ENCODE measurements at places on chromosomes 7 and 10. TPM values are rescaled to one million over a fixed set of nuclear protein-coding genes. Genes with fewer than 3 reads are reported as not detected.

The C7orf57 gene
- polyA plus RNA-seq, result 1.1 TPM

DNA sequence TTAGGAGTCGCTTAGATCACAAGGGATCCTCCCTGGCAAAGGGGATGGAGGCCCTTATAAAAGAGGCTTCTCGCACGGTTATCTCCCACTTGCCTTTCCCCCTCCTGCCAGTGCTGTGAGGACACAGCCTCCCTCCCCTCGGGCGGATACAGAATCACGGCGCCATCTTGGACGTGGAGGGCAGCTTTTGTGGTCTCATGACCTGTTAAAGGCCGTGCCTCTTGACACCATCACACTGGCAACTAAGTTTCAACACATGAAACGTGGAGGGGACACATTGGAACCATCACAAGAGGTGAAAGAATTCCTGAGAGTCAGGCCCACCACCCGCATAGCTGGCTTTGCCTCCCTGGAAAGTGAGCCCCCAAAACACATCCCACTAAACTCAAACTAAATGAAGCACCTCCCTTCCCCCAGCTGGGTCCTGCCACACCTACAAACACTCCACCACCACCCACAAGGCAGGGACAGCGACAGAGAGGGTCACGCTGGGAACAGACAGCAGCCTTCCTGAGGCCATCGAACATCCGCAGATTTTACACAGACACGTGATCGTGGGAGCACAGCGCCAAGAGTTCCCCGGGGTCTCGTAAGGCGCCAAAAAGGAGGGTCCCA, 110.6 kb downstream of the TCERG1L start:
- DNase-seq, result no peak

DNA sequence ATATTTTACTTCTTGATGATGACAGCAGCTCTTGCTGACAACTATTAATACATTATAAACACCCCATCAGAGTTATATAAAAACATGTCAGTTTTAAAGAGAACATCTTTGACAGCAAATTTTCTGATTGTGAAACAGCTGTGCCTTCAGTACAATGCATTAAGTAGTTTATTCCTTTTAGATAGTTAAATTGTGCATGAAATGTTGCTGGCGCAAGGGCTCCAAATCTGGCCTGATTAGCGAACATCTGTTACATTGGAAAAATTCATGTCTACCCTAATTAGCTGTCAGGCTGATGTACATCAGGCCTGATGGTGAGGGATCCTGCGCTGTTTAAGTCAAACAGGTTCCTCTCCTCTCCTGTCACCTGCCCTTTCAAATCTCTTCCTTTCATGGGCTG, 171.9 kb upstream of the SP8 start:
- no peak for DNase-seq

DNA sequence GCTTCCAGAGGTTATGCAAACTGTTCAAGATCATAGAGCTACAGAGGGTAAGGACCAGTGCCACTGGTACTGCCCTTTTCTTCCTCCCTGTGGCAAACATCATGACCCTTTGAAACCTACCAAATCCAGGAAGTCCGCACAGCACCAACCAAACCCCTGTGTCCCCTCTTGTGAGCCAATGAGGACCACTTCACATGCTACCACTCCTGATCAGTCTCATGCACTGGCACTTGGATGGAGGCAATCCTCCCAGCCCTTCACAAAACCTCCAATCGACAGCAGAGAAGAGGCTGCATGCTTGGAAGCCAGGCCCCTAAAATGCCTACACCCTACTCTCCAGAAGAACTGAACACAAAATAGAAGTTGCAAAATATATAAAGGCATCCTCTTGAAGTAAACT, 248.0 kb downstream of the TNS3 start:
- DNase-seq, result no peak

DNA sequence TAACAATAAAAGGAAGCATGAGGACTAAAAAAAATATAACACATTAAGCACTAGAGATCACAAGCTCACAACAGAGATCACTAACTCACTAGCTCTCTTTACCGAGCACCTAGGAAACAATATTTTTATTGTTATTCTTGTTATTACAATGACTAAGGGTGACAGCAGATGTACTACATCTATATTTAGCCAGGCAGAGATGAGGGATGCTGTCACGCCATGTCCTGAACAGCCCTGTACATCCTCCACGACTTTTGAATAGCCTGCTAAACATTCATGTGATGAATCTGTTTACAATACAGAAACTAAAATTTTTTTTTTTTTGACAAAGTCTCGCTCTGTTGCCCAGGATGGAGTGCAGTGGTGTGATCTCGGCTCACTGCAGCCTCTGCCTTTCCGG, 22.7 kb downstream of the FAM133B start:
- DNase-seq, result no peak

Measured in renal pelvis (tissue), 12 donors.